ENCODE measurements at places on chromosomes 2 and 18.
A peak's percentile ranks its signal among the peaks of the same experiment; 100 is the strongest.

GRCh38 chr18:2310886-2311285, 260.4 kb downstream of the METTL4 start:
- DNase-seq = no peak

- DNase-seq = no peak
Observed at GRCh38 chr18:34031810-34032209, 192.9 kb downstream of the NOL4 start.

GRCh38 chr2:15886231-15886630, 54.1 kb upstream of the MYCN start:
- DNase-seq = no peak

DNA sequence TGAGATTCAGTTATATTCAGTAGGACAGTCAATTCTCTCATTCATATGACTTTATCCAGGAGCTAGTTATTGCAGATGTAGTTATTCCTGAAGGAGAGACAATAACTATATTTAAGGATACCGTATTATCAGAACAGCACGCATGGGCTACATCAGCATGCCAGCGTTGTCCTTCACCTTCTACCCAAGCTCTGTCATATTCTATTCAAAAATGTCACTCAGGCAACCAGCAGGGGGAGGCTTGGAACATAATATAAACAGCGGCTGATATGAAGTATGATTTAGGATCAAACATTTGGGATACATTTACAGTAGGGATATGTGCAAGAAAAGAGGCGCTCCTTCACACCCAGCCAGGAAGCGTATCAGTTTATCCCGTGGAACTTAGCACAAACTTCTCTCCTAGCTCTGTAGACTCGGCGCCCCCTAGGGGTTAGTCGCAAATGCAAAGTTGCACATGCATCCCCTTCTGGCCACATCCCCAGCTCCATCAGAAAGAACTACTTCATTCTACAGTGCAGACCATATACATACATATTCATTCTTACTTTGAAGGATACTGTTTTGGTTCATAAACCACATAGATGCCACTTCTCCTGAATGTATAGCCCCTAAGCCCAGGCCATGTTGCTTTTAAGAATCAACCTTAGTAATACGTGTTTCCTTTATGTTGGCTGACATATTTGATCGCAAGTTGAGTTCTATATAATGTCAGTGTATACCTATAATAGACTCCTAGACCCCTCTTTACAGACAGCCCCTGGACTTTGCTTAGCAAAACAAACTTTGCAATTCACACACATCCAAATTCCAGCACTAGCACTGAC, 759.4 kb downstream of the ADCYAP1 start:
- peak; percentile 58 for DNase-seq

- DNase-seq = no peak
Observed at GRCh38 chr2:144615866-144616565, 96.1 kb upstream of the ZEB2 start.

- no peak for DNase-seq
Observed at GRCh38 chr2:216942016-216942415, 82.2 kb upstream of the TNP1 start.

GRCh38 chr2:40016151-40016885, 237.3 kb upstream of the THUMPD2 start:
- DNase-seq = no peak

DNA sequence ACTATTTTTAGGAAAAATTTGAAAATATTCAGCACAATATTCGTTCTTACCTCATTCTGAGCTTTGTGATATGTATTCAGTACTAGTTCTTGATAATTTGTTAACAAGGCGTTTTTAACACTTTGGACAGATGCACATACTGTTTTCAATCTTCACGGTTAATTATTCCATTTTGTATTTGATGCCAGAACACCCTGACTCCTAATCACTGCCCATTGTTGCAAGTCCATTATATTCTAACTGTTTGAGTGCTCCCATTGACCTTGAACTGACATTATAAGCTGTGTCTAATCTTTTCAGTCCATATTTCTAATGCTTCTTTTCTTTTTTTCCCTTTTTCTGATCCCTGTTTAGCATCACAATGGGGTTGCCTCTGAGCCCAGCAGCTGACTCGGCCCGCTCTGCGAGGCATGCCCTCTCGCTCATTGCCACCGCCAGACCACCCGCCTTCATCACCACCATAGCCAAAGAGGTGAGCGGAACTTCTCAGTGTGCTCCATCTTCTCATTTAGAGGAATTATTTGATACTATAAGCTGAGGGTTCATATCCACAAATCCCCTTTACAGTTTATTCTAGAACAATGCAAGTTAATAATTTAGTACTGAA, 211.3 kb upstream of the BOD1L2 start:
- no peak for DNase-seq

DNA sequence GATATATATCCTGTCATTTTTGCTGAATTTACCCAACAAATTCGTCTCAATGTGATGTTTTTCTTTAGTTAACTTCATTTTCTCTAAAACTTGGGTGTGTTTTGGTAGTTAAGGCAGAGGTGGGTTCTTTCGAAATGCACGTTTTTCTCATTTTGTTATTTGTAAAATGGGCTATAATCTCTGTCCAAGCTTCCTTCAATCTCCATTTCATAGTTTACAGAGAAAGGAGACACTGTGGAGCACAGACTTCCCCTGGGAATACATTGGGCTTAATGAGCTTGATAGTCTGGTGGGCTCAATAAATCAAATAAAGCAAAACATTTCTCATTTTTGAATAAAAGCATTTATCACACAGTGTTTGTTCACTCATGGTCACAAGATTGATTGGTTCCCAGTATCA, 145.1 kb downstream of the AGPS start:
- DNase-seq = no peak

GRCh38 chr2:28997847-28998735, 17.0 kb downstream of the TOGARAM2 start:
- DNase-seq = no peak

GRCh38 chr18:12030670-12031069, 49.4 kb downstream of the IMPA2 start:
- no peak for DNase-seq

- DNase-seq = no peak
Observed at GRCh38 chr2:64422466-64422865, 31.5 kb upstream of the LGALSL start.

- DNase-seq = no peak
Observed at GRCh38 chr18:34909637-34910364, 131.4 kb upstream of the MAPRE2 start.

DNA sequence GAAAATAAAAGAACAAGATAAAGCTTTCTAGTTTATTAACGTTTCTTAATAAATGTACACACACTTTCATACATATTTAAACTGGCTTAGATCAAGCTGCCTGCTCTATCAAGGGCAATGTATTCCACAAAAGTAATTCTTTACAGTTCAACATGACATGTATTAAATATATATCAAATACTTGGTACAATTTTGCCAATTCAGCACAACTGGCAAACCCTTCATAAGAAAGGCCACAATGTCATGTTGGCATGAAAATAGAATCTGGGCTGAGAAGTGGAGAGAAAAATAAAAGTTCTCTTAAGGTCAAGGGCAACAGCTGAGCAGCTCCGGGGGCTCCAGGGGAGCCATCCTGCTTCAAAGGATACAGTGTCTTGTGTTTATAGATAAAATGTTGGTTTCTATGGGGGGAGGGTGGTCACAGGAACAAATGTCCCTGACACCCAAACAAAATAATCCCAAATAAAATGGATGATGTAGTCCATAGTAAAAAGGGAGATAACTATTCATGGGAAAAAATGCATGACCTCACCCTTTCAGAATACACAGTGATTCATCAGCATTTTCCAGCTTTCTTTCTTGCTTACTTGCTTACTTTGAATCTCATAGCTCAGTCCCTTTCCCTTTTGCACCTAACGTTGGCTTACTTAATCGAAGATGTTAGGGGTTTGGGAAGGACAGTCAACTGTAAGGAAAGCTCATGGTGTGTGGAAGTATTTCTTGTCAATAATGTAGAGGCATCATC, 494.9 kb downstream of the NYAP2 start:
- no peak for DNase-seq

- DNase-seq = no peak
Observed at GRCh38 chr2:16933355-16933754, 267.7 kb upstream of the CYRIA start.

DNA sequence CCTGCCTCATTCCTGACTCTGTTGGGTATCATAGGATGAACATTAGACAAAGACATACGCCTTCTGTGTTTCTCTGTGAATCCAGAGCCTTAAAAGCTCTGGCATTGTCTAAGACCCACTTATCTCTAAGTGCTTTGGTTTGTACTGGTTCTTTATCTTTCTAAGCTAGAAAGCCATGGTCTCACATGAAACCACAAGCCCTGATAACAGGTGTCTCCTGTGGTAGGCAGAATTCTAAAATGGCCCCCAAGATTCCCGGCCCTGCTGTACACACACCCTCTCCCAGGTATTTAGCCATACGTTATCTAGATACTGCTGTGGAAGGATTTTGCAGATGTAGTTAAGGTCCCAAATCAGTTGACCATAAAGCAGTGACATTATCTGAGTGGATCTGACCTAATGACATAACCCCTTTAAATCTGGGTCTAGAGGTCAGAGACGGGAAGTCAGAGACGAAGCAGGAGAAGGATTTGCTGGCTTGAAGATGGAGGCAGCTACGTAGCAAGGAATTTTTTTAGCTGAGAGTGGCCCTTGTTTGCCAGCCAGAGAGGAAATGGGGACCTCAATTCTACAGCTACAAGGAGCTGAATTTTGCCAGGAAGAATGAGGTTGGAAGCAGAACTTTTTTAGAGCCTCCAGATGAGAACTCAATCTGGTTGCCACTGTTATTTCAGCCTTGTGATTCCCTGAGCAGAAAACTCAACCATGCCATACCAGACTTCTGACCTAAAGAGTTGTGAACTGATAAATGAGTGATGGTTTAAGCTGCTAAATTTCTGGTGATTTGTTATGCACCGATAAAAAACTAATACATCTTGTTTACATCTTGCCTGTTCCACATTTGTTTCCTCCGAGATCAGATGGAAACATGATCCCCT, 186.7 kb downstream of the CAMKMT start:
- DNase-seq = no peak

DNA sequence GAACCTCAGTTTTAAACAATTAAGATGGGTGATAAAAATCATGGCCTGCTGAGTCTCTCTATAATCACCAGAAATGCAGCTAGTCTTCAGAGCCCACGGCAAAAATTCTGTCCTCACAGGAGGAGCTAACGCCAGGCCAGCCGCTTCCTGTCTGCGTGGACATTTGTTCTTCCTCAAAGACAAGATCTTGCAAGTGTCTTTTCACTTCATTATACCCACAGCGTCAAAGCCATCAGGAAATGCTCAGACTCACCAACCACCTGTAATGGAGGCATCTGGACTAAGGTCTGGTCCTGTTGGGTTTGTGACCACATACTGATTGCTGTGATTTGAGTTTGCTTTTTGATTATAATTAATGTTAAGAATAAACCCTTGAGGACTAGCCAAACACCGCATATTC, 473.8 kb upstream of the MC4R start:
- DNase-seq = no peak

GRCh38 chr2:37590119-37590571, 81.3 kb downstream of the CDC42EP3 start:
- DNase-seq = no peak
